Aorta (tissue), 5 donors: ENCODE measurements at places on chromosomes 5 and 9. TPM values are rescaled to one million over a fixed set of nuclear protein-coding genes. Genes with fewer than 3 reads are reported as not detected.
A peak's percentile ranks its signal among the peaks of the same experiment; 100 is the strongest.

Gene PCDHB14
- total RNA-seq, result 10.1 TPM

- DNase-seq, result no peak
Measured at GRCh38 chr5:133569347-133569746, 43.0 kb downstream of the FSTL4 start.

DNA sequence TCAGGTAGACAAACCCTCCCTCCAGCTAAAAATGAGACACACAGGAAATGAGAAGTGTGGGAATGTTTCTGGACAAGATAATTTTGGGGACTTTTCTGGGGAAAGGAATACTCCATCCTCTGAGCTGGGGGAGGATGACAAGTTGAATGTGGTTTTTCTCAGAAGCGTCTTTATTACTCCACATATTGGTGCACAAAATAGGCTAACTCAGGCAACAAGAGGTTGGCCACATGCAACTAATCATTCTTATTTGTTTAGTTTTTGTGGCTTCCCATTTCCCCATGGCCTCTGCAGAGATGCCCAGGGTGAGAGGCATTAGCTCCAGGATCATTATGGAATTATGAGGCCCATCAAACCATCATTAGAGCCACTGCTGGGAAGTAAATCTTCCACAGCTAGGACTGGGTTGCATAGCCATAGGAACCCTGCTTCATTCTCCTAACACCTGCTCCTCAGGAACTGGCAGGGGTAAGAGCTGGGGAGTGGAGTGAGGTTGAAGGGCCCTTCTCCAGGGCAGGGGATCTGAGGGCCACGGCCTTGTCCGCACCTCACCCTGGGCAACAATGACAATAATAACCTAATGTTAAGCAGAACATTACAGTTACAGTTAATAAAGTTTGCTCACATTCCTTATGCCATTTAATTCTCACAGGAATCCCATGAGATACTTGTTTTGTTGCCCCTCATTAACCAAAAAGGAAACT, 9.3 kb upstream of the SIL1 start:
- DNase-seq, result no peak

- DNase-seq, result peak; percentile 85
Measured at GRCh38 chr9:120876842-120877240, at the start of gene PHF19. PHF19 (minus strand) TSS chr9:120877188; CDS start chr9:120874741, 2,447 bp downstream.

DNA sequence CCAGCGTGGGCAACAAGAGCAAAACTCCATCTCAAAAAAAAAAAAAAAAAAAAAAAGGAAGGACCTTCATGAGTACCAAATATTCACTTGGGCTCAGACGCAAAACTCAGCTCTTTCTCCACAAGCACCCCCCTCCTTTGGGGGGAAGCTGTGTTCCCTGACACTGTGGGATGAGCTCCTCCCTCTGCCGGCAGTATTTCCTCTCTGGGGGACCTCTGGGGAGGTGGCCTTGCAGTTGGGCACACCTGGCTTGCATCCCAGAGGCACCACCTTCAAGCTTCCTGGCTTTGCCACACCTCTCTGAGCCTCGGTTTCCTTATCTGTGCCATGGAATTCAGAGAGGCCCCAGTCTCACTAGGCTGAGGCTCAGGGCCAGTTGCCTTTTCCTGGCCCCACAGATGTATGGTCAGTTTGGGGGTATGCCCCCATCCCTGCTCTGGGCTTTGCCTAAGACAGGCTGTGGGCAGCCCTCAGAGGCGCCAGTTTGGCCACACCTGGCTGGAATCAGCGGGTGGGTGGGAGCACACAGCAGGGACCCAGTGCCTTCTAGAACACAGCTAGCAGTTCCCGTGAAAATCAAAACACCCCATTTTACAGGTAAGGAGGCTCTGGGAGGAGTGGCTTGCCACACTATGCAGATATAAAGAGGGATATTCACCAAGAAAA, 157.5 kb upstream of the IER5L start:
- no peak for DNase-seq

- DNase-seq, result no peak
Measured at GRCh38 chr9:128282500-128282899, 6.4 kb downstream of the SWI5 start.
